ENCODE measurements at places on chromosomes 1 and 21.
A peak's percentile ranks its signal among the peaks of the same experiment; 100 is the strongest.

- no peak for DNase-seq
Measured at GRCh38 chr21:36915014-36915695, 51.3 kb downstream of the HLCS start.

DNA sequence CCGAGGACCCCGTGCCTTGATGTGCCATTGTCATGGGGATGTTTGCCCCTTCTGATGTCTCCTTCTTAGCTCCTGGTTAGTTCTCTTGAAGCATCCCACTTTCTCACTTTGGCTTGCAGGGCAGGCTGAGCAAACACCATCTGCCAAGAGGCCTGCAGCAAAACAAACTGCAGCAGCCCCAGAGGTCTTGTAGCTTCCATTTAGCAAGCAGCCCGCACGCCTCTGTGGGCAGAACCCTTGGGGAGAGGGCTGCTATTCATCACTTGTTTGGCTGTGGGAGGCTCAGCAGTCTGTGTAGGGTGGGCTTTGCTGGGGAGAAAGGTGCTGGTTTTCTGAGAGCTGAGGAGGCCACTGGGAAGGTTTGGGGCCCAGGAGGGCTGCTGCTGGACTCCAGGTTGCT is 56.7 kb downstream of the KCNC4 start:
- DNase-seq: no peak

DNA sequence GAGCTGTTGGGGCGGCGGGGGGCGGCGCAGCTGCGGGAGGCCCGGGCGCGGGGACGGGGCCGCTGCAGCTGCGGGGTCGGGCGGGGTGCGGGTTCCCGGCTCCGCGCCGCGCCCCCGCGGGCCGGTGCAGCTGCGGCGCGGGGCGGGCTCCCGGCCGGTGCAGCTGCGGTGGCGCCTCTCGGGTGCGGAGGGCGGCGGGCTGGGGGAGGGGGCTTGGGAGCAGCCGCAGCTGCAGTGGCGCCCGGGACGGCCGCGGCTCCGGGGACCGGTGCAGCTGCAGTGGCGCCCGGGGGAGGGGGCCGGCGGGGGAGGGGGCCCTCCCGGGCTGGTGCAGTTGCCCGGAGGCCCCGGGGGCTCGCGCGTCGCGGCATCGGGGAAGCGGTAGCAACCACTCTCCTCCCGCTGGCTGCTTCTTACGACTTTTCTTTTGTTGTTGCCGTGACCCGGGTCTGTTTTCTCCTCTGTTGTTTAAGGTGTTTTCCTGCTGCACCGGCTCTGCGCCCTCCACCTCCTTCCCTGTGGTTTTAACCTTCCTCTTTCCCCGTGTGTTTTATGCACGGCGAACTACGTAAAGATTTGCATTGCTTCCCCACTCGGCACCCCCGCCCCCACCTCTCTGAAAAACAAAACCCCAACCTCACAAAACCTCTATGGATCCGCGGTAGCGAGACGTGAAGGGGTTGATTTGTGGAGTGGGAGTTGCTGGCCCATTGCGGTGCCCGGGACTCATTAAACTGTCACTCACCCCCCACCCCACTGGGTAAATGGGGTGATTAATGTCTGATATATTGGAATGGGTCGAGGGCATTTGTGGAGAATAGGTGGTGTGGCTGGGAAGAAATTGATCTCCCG is 1.7 kb upstream of the ZBTB18 start:
- peak; percentile 50 for DNase-seq

DNA sequence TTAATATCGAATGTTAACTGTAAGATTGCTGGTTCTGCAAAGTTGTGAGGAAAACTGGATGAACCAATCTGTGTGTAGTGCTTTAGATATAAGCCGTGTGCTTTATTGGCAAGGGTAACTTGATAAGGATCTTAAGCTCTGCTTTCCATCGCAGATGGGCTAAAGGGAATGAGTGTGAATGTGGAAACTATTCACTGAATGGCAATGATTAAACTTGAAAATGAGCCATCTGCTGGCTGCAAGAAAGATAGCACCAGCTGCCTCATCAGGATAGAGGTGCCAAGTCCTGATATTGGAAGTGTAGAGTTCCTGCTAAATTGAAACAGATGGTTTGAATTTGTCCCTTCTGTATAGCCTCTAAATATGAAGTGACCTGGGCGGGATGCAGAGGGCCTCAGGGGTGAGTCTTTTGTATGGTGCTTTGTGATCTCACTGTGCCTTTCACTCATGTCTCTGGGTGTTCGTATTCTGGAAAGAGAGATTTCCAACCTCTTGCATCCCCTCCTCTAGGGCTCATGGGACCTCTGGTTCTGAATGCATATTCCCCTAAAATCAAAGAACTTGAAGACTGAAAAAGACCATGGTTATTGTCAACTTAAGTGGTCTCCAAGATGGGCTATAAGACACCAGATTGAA is 9.2 kb downstream of the FCRL3 start:
- DNase-seq: no peak

DNA sequence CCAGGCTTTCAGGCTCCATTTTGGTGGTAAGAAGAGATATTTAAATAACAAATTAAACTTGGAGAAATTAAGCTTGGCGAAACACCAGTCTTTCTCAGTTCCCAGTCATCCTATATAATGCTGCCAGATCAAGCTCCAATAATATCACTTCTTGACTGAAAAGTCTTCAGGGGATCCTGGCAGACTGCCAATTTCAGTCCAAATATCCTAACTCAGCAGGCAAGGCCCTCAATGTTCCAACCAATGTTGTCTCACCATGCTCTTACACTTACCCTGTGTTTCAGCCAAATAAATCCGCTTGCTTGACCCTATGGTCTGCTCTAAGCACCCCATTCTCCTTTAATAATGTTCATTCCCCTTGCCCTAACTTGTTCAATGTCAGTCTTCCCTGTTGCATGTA is 39.9 kb upstream of the BCL10 start:
- DNase-seq: no peak

GRCh38 chr1:119862276-119862675 is 34.0 kb downstream of the ADAM30 start:
- no peak for DNase-seq

DNA sequence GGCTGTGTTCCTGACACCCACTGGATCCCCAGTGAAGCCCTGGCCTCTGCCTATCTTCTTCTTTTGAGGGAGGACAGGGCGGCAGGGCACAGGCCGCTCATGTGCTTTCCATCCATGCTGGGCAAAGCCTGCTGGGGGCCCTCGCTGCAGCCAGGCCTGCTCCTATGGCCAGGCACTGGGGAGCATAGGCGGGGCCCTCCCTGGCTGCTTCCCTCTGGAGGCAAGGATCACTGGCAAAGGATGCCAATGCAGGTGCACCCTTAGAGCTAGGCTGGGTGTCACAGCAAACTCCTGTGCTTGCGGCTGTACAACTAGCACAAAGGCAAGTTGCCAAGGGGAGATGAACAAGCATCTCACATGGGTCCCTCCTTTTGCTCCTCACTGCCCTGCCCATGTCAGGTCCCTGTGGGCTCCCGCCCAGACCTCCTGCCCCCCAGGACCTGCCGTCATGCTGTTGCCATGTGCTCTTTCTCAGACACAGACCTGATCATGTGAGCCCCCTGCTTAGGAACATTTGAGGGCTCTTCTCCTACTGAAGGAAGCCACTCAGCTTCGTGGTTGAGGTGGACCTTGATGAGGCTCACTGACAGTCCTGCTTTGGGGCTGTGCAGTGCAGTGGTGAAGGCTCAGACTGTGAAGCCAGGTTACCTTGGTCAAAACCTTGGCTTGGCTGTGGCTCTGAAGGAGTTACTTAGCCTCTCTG is 393.6 kb downstream of the PTPRU start:
- DNase-seq: no peak

- no peak for DNase-seq
Measured at GRCh38 chr1:236687273-236687672, 974 bp downstream of the ACTN2 start.

- no peak for DNase-seq
Measured at GRCh38 chr1:37485902-37486679, 11.7 kb downstream of the ZC3H12A start.

DNA sequence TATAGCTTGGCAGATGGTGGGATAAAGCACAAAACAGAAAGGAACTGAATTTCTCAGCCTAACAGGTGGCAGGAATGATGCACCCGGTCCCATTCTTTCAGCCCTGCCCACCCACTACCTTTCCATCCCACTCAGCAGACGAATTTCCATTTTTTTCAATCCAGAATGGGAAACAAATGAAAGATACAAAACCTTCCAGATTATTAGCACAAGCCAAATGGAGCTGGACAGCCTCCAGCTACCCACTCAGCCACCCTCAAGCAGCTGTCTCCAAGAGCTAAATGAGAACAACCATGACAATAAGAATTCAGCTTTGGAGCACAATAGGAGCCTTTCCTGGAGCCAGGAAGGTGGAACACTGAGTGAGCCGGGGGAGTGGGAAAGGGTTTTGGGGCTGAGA is 96.3 kb upstream of the ST6GALNAC5 start:
- no peak for DNase-seq

GRCh38 chr21:40636026-40636425 is 210.9 kb downstream of the DSCAM start:
- DNase-seq: no peak

GRCh38 chr1:153133743-153134142 is 16.9 kb downstream of the SPRR2G start:
- no peak for DNase-seq

GRCh38 chr1:27955076-27955475 is 4.7 kb upstream of the XKR8 start:
- no peak for DNase-seq

GRCh38 chr1:115641762-115642167 is at the start of gene VANGL1:
Gene VANGL1, plus strand, starts transcription at chr1:115641970. Its CDS starts 9,444 bp downstream, at chr1:115651414.
- no peak for DNase-seq

DNA sequence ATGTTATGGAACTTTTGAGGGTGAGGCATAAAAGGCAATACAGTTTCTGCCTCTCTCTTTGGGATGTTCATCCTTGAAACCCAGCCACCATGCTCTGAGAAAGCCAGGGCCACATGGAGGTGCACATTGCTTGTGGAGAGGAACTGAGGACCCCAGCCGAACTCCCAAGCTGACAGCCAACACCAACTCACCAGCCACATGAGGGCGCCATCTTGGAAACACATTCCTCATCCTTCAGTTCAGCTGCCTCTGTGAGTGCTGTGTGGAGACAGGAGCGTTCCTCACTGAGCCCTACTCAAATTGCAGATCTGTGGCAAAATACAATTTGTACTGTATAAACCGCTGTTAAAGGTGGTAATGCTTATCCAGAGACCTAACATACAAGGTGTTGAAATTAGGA is 137.5 kb downstream of the GABPA start:
- no peak for DNase-seq

GRCh38 chr1:84830136-84830535 is 62.9 kb downstream of the LPAR3 start:
- no peak for DNase-seq

GRCh38 chr1:18322368-18323032 is 158.2 kb upstream of the KLHDC7A start:
- no peak for DNase-seq

GRCh38 chr1:94773931-94774422 is 46.2 kb upstream of the SLC44A3 start:
- no peak for DNase-seq

GRCh38 chr1:26483980-26484379 is 11.7 kb downstream of the HMGN2 start:
- DNase-seq: no peak

- no peak for DNase-seq
Measured at GRCh38 chr21:42959728-42960127, 14.6 kb upstream of the PKNOX1 start.

GRCh38 chr1:44354268-44354839 is 703 bp downstream of the ERI3 start:
- no peak for DNase-seq

DNA sequence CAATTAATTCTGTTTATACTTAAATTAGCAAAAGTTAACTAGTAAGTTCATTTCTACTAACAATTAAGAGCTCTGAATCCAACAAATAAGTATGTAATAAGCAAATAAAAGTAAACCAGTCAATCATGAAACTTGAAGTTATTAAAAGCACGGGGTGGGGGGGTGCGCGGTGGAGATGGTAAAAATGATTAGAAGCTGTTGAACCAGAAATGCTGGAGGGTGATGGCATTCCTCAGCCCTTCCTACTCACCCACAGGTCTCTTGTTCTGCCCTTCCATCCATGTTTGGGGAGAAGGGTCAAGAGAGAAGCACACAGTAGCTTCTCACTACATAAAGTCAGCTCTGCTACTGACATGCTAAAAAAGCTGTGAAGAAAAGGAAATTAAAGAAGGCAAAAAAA is 63.5 kb downstream of the AKT3 start:
- no peak for DNase-seq

GRCh38 chr1:10639775-10640578 is 156.5 kb downstream of the CASZ1 start:
- no peak for DNase-seq

- DNase-seq: no peak
Measured at GRCh38 chr1:167710836-167711235, 10.9 kb upstream of the MPZL1 start.

DNA sequence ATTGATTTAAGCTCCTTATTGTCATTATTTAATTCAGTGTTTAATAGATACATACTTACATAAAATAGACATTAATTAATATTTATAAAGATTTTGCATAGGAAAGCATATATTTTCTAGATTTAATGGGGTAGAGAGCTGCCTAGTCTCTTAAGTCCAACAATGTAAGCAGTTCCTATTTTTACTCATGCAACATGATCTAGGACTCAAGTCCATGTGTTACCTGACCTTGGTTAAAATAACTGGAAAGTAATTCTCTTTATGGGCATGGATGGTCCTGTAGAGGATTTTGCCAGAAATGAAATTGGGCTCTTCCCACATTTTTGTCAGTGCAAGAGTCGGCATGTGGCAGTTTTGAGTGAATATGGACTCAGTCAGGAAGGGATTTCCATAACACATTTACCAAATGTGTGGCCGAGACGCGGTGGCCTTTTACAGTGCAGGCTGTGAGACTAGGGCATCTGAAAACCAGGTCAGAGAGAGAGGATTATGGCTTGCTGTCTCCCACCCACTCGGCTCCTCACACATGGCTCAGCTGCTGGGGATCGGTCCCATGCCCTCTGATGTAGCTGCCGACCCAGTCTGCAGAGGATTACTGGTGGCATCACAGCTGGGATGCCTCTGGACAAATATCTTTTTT is 6.2 kb upstream of the KIF1B start:
- DNase-seq: no peak

GRCh38 chr1:927748-928147 is 4.0 kb downstream of the SAMD11 start:
- DNase-seq: no peak

DNA sequence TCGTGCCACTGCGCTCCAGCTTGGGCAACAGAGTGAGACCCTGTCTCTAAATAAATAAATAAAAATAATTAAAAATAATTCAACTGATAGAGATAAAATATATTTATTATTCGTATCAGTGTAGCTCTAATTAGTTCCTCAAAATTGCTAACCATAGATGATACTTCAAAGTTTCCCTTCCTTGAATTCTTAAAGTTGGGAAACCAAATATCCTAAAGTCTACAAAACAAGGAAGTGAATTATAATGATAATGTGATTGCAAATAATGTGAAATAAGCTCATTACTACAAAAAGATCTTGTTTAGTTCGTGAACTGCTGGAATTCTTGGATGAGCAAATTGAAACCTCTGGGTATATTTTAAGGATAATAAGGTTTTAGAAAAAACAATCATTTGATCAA is 60.5 kb downstream of the NUP210L start:
- no peak for DNase-seq

GRCh38 chr1:223393275-223394214 is at the start of gene CCDC185:
Gene CCDC185, plus strand, starts transcription at chr1:223393415. Its CDS starts 61 bp downstream, at chr1:223393476.
- no peak for DNase-seq

- DNase-seq: peak; percentile 40
Measured at GRCh38 chr1:115771847-115772457, 3.4 kb upstream of the CASQ2 start.
